ENCODE measurements at places on chromosomes 12 and 14.

DNA sequence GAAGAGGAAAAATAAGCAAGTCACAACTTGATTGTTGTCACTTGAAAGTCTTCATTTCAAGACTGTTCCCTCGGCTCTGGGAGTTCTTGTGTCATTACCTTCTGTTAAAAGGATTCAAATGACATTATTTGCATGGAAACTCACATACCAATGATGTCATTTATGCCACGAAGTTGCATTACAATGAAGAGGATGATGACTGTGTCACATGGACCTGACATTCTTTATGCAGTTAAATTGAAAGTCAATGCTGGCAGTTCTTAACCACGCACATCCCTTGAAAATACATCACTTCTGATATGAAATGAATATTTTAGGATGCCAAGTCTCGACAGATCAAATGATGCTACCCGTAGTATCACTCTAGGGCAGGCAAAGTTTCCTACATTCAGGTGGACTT is 1069.5 kb downstream of the VRK1 start:
- no peak for DNase-seq

DNA sequence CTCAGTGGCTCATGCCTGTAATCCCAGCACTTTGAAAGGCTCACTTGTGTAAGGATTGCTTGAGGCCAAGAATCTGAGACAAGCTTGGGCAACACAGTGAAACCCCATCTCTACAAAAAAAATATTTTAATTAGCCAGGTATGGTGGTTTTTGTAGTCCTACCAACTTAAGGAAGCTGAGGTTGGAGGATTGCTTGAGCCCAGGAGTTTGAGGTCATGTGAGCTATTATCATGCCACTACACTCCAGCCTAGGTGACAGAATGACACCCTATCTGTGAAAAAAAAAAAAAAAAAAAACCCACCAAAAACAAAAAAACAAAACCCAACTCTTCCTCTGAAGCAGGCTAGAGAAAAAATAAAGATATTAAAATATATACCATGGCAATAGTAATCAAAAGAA is 41.2 kb downstream of the TMEM116 start:
- no peak for DNase-seq

DNA sequence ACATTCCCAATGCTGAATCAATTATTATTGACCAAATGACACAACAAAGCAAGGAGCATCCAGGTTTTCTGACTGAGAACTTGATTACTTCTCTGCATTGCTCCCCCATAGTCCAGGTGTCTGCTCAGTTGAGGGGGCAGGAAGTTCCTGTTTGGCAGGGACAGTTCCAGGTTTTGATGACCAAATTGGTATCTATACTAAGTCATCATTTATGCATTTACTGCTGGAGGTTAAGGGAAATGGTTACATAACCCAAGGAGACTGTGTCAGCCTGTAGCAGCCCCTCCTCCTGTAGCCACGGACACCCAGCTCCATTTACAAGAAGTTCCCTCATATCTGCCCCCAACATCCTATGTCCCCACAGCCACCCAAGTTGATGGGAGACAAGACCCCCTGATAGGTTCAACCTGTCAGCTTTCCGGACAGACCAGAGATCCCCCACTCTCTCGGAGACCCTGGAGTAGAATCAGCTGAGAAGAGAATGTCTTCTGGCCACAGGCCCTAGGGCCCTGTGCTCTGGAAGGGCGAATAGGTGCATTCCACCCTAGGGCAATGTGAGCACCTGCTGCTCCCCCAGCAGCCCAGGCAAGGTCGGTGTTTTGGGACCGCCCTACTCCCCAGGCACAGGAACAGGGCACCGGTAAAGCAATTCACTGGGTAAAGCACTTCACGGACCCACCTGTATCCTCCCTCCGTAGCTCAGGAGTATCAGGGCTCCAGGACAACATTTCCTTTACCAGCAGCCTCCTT is 23.6 kb downstream of the IRF2BPL start:
- no peak for DNase-seq

DNA sequence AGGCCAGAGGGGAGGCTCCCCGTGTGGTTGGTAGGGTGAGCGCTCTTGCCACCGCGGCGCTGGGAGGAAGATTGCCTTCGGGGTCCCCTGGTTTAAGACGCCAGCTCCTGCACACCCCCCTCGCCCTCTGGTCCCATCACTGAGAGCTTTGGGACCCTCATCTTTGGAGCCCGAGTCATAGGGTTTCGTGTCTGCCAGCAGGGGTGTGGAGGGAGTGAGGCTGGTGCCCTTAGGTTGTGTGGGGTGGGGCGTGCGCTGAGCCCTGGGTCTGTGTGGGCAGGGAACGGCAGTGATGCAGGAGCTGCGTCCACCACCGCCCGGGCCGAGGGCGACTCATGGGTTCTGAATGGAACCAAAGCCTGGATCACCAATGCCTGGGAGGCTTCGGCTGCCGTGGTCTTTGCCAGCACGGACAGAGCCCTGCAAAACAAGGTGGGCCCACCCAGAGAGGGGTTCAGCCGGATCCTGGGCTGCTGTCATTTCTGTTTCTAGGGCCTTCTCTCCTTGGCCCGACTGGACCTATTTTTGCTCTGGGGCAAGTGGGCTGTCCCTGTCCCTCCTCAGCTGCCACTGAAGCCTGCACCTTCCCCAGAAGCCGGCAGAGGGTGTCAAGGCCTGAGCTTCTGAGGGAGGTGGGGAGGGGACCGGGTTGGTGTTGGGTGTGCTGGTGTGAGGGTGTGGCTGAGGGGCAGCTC is 12.1 kb downstream of the ACADS start:
- DNase-seq = no peak

DNA sequence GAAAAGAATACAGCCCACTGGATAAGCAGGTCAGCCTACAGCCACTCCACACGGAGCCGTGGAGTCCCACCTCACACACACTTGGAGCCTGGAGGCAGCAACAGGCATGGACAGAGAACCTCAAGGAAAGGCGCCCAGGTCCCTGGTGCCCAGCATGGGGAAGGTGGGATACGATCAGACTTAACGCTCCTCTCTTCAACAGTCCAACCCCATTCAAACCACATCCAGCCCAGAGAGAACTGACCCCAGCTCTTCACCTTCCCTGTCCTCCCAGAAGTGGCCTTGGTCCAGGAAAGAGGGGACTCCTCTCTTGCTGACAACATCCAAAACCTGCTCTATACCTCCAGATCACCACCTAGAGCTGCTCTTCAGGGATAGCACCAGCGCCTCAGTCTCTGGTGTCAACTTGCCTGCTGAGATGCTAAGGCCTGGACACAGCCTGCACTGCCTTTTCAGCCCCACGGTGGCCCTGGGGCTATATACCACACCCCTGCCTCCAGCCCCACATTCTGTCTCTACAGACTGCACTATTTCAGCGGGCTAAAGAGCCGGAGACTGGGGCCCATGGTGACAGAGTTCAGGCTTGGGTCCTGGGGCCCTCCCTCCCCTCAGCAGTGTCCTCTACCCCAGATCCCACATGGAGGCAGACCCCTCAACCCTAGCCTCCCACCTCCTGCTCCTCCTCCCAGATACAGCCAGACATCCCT is 7.0 kb downstream of the ADCY6 start:
- no peak for DNase-seq

GRCh38 chr12:116629480-116629879 is 70.3 kb downstream of the MAP1LC3B2 start:
- DNase-seq = no peak

GRCh38 chr14:101706509-101707067 is 54.9 kb upstream of the PPP2R5C start:
- DNase-seq = no peak

- no peak for DNase-seq
Observed at GRCh38 chr12:71797531-71797930, 42.0 kb upstream of the TBC1D15 start.

GRCh38 chr12:84056-84455 is 17.5 kb downstream of the IQSEC3 start:
- no peak for DNase-seq

- DNase-seq = no peak
Observed at GRCh38 chr12:1935700-1936378, 17.4 kb upstream of the CACNA2D4 start.

GRCh38 chr14:104400355-104400754 is 179.2 kb upstream of the C14orf180 start:
- no peak for DNase-seq

- DNase-seq = no peak
Observed at GRCh38 chr14:73472185-73473114, 14.1 kb upstream of the NUMB start.

- DNase-seq = no peak
Observed at GRCh38 chr14:61632807-61633206, 62.5 kb upstream of the HIF1A start.

DNA sequence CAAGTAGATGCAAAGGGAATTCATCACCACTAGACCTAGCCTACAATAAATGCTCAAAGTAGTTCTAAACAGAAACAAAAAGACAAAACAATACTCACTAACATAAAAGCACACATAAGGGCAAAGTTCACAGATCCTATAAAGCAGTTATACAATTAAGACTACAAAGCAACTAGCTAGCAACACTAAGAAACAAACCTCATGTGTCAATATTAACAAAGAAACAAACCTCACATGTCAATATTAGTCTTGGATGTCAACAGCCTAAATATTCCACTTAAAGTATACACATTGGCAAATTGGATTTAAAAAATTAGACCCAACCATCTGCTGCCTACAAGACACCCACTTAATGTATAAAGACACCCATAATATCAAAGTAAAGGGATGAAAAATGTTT is 152.7 kb downstream of the KCNK10 start:
- DNase-seq = no peak

DNA sequence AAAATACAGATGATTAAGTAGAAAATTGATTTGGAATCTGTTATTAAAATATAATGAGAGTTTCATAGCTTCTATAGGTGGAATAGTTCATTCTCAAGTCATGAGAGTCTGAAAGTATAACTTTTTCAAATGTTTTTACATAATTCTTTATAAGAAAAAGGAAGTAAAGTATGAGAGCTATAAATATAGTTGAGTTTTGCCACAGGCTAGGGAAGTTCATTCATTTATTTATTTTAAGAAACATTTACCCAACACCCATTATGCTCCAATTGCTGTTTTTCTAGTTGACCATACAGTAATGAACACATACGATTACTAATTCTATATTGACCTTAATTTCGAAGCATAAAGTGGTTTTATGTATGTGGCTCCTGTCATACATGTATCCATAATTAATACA is 24.8 kb downstream of the LRRIQ1 start:
- DNase-seq = no peak

GRCh38 chr14:100765296-100765695 is 38.6 kb downstream of the DLK1 start:
- no peak for DNase-seq

GRCh38 chr12:5335069-5335468 is 96.8 kb upstream of the NTF3 start:
- DNase-seq = no peak
